ENCODE measurements at places on chromosomes 16 and 17.
A peak's percentile ranks its signal among the peaks of the same experiment; 100 is the strongest.

DNA sequence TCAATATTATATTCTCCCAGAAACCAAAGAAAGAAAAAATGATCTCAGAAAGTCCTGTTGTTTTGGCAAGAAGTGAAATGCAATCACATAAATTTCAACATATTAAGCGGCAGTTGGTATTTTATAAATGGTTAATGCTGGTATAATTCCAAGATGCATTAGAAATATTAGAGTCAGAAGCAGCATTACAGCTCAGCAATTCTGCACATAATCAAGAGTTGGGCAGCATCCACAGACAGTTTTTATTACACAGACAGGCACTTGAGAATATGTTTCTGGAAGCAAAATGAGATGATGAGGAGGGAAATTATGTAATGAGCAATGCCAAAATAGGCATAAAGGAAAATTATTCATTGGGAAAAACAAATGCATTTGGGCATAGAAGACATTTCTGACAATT is 148.1 kb downstream of the KCNJ2 start:
- no peaks in the 10 kb centered on the region for H3K27me3 ChIP-seq
- no peak overlapping the region for H3K4me3 ChIP-seq
- DNase-seq: no peak
- no peaks in the 10 kb centered on the region for H3K36me3 ChIP-seq

DNA sequence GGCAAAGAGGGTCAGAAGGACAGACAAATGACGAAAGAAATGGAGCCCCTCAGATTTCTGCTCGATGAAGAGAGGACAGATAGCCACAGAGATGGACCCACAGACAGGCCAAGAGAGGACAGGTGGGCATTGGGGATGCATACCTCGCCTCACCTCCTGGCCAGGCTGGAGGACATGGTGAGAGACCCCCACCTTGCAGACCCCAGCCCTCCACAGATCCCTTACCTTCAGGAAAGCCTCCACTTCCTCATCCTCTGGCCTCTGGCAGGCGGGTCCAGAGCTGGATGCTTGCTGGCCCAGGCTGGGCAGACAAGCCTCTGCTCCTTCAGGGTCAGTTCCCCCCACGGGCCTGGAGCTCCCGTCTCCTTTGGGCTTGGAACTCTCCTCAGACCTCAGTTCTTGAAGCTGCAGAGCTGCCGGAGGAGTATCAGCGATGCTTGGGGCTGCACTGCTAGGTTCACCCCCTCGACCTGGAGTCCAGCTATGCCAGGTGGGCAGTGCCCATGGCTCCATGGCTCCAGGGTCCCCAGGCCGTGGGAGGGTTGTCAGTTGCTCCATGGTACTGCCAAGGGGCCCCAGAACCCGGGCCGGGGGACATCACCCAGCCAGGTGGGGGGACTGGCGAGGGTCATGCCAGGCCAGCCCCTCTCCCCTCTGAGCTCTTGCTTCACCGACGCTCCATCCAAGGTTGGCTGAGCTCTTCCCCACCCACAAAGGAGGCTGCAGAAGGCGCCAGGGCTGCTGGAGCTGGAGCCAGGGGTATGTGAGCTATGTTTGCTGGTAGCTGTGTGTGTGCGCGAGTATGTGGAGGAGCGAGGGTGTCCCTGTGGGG is 1.0 kb downstream of the TSPOAP1 start:
- no peaks in the 10 kb centered on the region for H3K36me3 ChIP-seq
- no peak for DNase-seq
- H3K27ac ChIP-seq: peak overlapping the region; percentile 27
- no peaks in the 10 kb centered on the region for H3K27me3 ChIP-seq
- H3K4me1 ChIP-seq: no peaks in the 10 kb centered on the region

DNA sequence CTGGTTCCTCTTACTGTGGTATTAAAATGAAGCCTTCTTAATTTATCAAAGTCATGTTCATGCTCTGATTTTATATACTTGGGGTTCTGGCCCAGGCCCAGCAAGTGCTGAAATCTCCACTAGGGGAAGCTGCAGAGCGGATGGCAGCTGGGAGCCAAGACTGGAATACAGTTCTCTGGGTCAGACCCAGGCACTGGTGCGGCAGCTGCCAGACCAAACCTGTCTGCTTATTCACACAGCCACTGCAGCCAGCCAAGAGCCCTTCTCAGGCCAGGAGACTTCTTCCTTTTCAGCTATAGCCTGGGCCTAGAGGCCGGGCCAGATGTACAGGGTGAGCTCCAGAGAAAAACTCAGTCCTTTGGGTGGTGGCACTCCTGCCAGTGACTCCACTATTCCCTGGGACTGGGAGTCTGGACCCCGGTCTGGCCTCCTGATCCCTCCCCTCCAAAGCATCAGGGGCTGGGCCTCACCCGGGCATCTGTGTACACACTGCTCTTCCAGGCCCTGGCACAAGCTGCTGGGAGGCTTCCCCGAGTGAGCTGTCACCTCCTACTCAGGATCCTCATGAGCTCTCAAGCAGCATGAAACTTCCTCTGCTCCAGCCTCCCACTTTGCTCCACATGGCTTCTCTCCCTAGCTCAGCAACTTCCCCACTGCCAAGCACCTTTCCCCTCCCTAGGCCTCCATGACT is 24.4 kb downstream of the ATP6V0D1 start:
- H3K36me3 ChIP-seq: no peaks in the 10 kb centered on the region
- no peaks in the 10 kb centered on the region for H3K4me1 ChIP-seq
- no peak for DNase-seq
- H3K4me3 ChIP-seq: no peak overlapping the region
- H3K27ac ChIP-seq: no peak overlapping the region

- H3K4me3 ChIP-seq: no peak overlapping the region
- no peaks in the 10 kb centered on the region for H3K36me3 ChIP-seq
- no peak overlapping the region for H3K27ac ChIP-seq
- no peak for DNase-seq
Observed at GRCh38 chr16:23225634-23226033, 43.1 kb downstream of the SCNN1G start.

DNA sequence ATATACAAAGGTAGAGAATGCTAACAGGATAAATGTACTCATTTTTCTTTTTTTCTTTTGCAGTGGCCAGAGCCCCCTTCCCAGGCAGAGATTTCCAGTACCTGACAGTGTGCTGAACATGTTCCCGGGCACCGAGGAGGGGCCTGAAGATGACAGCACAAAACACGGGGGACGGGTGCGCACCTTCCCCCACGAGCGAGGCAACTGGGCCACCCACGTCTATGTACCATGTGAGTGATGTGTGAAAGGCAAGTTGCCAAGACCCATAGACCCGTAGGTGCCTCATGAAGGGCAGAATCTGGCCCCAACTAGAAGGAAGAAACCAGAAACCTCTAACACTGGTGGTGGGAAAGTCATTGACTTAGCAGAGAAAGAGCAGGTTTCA is 1.2 kb downstream of the USB1 start:
- no peaks in the 10 kb centered on the region for H3K36me3 ChIP-seq
- no peak for DNase-seq
- no peaks in the 10 kb centered on the region for H3K27me3 ChIP-seq

DNA sequence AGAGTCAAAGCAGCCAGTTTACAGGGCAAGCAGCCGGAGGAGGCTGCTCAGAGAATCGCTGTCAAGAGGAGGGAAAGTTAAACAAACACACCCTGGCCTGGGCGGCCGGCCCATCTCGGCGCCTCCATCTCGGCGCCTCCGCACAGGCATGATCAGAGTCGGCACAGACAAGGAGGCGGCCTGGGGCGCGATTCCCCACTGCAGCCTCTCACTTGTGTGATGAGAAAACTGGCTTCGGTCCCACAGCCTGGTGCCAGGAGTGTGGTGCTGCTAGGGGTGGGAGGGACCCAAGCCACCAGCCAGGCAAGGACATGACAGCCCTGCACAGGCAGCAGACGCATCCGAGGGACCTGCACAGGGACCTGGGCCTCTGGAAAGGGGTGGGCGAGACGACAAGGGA is 17.7 kb downstream of the SLC38A10 start:
- no peaks in the 10 kb centered on the region for H3K4me1 ChIP-seq
- DNase-seq: no peak
- no peaks in the 10 kb centered on the region for H3K27me3 ChIP-seq

GRCh38 chr16:84466692-84467091 is 37.8 kb downstream of the MEAK7 start:
- no peak for DNase-seq
- no peaks in the 10 kb centered on the region for H3K27me3 ChIP-seq
- no peaks in the 10 kb centered on the region for H3K4me1 ChIP-seq
- H3K4me3 ChIP-seq: no peak overlapping the region
- peaks cover 2% of the 10 kb centered on the region for H3K36me3 ChIP-seq

DNA sequence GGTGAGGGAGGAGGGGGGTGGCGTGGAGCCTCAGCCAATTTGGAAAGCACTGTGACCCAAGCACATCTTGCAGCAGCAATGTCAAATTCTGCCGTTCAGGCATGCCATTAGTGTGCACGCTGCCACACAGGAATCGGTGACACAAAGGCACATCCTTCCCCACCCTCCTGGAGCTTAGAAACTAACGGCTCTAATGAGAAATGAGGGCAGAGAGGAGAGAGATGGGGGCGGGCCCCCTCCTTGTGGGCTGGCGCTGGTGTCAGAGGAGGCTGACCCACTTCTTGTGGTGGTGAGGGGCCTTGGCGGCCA is 94.8 kb downstream of the RTN4RL1 start:
- H3K27me3 ChIP-seq: no peaks in the 10 kb centered on the region
- H3K27ac ChIP-seq: no peak overlapping the region
- H3K4me1 ChIP-seq: peaks cover 5% of the 10 kb centered on the region
- no peaks in the 10 kb centered on the region for H3K36me3 ChIP-seq

GRCh38 chr17:83117583-83117982 is 38.2 kb downstream of the METRNL start:
- no peaks in the 10 kb centered on the region for H3K36me3 ChIP-seq
- H3K27ac ChIP-seq: no peak overlapping the region
- H3K27me3 ChIP-seq: no peaks in the 10 kb centered on the region
- no peak overlapping the region for H3K4me3 ChIP-seq
- DNase-seq: no peak

DNA sequence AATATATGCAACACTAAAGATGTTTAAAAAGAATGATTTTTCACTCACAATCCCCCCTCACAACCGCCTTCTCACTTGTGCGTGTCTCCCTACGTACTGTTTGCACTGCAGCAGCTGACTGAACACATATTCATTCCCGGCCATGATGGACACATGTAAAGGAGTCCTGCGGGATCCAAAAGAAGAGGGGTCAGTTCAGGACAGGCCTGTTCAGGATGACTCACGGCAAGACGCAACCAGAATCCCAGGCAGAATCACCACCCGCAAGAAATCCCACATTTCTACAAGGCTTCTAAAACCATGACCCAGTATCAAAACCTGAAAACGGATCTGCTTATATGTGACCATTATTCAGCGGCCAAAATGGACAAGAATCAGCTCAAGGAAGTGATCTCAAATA is 52.3 kb downstream of the CYB5D2 start:
- H3K4me1 ChIP-seq: no peaks in the 10 kb centered on the region
- no peaks in the 10 kb centered on the region for H3K36me3 ChIP-seq
- H3K27ac ChIP-seq: no peak overlapping the region
- DNase-seq: no peak

DNA sequence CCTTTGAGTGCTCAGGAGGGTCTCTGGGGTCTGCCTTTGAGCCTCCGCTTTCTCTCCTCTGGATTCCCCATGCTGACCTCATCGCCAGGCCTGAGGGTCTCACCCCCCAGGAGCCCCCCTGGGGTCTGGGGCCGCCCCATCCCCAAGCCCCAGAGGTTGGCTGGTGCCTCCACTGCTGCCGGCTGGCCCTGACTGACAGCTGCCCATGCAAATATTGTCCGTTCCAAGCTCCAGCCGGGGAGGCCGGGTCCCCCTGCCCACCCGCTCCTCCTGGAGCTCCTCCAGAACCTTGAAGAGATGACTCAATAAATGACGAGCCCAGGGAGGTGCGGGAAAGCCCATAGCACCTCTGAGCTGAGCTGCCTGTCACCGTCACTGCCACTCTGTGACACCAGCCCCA is 173.8 kb downstream of the RBFOX3 start:
- no peaks in the 10 kb centered on the region for H3K27me3 ChIP-seq
- DNase-seq: no peak
- H3K27ac ChIP-seq: no peak overlapping the region
- no peaks in the 10 kb centered on the region for H3K36me3 ChIP-seq
- no peaks in the 10 kb centered on the region for H3K4me1 ChIP-seq
- H3K4me3 ChIP-seq: no peak overlapping the region

DNA sequence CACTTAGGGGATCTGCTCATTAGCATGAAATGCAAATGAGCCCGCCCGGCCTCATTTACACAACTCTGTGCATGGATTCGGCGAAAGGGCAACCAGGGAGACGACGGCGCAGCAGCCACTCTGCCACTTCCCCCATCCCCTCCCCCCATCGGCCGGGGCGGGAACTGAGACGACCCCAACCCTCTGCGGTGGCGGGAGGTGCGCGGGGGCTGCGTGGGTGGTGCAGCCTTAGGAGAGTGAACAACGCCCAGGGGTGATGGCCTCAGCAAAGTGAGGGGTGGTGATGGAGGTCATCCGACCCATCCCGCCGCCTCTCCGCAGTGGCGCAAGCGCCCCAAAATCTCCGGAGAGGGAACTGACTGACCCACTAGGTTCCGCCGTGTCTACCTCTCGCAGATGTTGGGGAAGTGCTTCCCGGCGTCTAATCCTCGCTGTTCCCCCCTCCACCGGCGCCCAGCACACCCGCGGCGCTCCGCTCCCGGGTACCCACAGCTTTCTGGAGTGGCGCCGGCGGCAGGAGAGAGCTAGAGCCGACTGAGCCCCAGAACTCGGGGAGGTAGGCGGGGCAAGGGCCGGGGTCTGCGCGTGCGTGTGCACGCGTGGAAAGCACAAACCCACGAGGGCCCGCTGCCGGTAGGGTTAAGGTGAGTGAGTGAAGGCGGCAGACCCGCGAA is 1.4 kb upstream of the CACNA1G start:
- H3K27me3 ChIP-seq: peaks cover 12% of the 10 kb centered on the region

GRCh38 chr17:71935341-71935740 is 185.5 kb upstream of the SOX9 start:
- H3K4me1 ChIP-seq: peaks cover 11% of the 10 kb centered on the region
- no peak for DNase-seq
- no peaks in the 10 kb centered on the region for H3K36me3 ChIP-seq
- H3K4me3 ChIP-seq: no peak overlapping the region
- H3K27ac ChIP-seq: no peak overlapping the region

DNA sequence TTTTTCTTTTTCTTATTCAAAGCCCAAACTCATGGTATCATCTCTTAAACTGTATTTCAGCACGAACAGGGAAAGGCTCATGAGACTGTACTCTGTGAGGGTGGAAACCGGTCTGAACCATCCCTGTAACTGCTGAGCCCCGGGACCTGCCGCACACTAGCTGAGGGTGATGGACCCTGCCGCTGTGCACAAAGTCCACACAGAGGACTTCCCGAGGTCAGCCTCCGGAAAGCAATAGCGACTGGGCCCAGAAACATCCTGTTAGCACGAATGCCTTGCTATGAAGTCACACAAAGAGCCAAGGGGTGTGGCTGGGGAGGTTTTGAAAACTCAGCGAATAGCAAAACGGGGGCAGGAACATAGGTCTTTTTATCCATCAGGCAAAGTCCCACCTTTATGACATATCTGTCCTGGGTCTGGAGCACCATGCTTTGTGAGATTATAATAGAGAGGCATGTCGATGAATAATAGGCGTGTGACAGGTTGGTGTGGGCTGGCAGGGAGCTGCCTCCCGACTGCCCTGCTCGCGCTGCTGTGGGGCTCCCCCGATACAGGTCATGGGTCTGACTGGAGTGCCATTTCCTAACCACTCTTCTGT is 33.4 kb downstream of the CDK5R1 start:
- H3K4me1 ChIP-seq: no peaks in the 10 kb centered on the region
- no peaks in the 10 kb centered on the region for H3K27me3 ChIP-seq
- DNase-seq: no peak
- no peak overlapping the region for H3K4me3 ChIP-seq
- no peaks in the 10 kb centered on the region for H3K36me3 ChIP-seq
